ENCODE measurements at places on chromosomes 5 and 9. TPM values are rescaled to one million over a fixed set of nuclear protein-coding genes. Genes with fewer than 3 reads are reported as not detected.

The CENPP gene
- 23.5 TPM for total RNA-seq

The PIP5K1B gene
- 1.1 TPM for total RNA-seq

DNA sequence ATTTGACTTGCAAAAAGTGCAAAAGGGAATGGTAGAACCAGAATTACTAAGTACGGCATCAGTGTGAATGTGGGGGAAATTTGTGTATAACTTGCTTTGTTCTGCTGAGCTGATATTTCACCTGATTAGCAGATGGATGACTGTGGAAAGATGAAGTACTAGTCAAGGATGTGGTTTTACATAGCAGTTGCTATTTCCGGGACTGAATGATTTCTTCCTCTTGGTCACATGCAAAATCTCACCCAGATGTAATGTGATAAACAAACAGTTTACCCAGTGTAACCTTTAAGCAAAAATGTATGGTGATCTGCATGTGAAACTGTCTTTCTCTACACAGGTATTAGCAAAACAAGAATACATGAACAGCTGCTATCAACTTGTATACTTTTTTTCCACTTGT lies 46.1 kb downstream of the DCP2 start:
- H3K27me3 ChIP-seq: no peaks in the 10 kb centered on the region
- H3K36me3 ChIP-seq: peaks cover 34% of the 10 kb centered on the region
- H3K4me1 ChIP-seq: peaks cover 68% of the 10 kb centered on the region
- H3K4me3 ChIP-seq: no peak overlapping the region

DNA sequence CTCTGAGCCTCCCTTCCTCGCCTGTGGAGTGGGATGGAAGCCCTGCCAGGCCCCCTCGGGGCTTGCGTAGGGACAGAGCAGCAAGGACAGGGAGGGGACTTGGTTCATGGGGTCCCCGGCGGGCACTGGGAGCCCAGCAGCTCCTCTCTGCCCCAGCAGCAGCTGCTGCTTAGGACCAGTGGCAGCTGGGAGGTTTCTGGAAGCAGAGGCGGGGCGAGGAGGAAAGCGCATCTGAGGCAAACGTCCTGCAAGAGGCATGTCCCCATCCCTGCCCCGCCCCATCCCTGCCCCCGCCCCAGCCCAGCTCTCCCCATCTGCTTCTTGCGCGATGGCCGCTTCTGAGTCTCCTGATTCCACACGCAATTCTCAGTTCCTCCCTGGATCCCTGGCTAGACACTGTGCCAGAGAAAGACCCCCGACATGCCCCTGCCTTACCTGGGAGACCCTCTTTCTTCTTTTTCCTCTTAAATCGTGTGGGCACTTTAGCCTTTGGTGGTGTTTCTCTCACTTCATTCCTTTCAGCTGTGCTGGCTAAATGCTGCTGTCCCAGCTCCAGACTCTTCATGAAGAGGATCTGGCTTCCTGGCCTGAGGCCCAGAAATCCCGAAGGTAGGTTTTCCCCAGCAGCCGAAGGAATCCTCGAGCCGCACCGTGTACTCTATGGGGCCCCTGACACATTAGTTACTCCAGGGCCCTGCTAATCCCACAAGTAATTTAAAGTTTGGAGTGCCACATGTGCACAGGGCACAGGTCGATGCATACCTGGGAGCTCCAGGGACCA lies 4.4 kb upstream of the OR2S2 start:
- no peak overlapping the region for H3K27ac ChIP-seq
- no peak overlapping the region for H3K4me3 ChIP-seq
- peaks cover 2% of the 10 kb centered on the region for H3K27me3 ChIP-seq
- DNase-seq: no peak
- H3K36me3 ChIP-seq: no peaks in the 10 kb centered on the region

- no peaks in the 10 kb centered on the region for H3K4me1 ChIP-seq
- H3K36me3 ChIP-seq: no peaks in the 10 kb centered on the region
- H3K4me3 ChIP-seq: no peak overlapping the region
- DNase-seq: no peak
- no peak overlapping the region for H3K27ac ChIP-seq
- H3K27me3 ChIP-seq: no peaks in the 10 kb centered on the region
Measured at GRCh38 chr5:89106480-89106879, 223.5 kb upstream of the MEF2C start.

DNA sequence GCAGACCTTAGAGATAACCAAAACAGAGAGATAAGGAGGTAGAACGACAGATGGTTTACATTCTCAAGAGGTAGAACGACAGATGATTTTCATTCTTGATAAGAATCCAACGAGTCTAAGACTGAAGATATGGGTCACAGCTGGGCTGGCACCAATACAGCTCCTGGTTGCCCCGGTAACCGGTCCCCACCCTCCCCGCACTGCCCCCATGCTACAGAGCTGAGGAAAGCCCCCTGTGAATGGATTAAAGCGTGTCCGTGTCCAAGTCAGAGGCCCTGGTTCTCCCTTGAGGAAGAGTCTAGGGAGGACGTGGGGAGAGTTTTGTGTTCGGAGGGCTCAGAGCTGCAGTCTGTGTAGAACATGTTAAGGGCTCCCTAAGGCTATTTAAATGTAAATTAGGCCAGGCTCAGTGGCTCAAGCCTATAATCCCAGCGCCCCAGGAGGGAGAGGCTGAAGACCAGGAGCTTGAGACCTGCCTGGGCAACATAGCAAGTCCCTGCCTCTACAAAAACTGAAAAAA lies 8.1 kb downstream of the IDNK start:
- no peak overlapping the region for H3K4me3 ChIP-seq
- H3K4me1 ChIP-seq: peaks cover 7% of the 10 kb centered on the region
- peaks cover 11% of the 10 kb centered on the region for H3K36me3 ChIP-seq
- no peak overlapping the region for H3K27ac ChIP-seq
- H3K27me3 ChIP-seq: no peaks in the 10 kb centered on the region

DNA sequence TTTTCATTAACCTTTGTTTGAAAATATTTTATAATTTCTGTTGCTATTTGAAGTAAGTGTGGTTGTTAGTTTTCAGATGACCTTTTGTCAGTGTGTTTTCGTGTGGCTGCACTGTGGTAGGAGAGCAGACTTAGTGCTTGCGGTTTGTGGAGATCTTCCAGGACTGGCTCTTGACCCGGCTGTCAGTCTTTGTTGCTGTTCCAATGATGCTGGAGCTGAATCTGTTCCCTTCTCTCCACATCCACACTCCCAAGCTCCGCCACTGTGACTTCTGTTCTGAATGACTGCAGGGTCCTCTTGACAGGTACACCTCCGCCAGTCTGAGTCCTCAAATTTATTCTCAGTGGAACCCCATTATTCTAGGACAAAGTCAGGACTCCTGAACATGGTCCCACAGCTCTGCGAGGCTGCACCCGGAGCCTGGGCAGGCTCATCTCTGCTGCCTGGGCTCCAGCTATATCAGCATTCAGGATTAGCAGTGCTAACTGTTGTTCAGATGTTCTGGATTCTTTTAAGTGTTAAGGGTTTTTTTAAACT lies 126.0 kb downstream of the WNK2 start:
- H3K27me3 ChIP-seq: peaks cover 1% of the 10 kb centered on the region
- no peak overlapping the region for H3K27ac ChIP-seq
- DNase-seq: peak; percentile 3
- H3K4me3 ChIP-seq: no peak overlapping the region
- H3K36me3 ChIP-seq: no peaks in the 10 kb centered on the region

Data from activated CD4-positive, alpha-beta memory T cell treated with anti-CD3 and anti-CD28 coated beads for 36 hours (primary cell).